ENCODE measurements at places on chromosomes 4 and X.
A peak's percentile ranks its signal among the peaks of the same experiment; 100 is the strongest.

DNA sequence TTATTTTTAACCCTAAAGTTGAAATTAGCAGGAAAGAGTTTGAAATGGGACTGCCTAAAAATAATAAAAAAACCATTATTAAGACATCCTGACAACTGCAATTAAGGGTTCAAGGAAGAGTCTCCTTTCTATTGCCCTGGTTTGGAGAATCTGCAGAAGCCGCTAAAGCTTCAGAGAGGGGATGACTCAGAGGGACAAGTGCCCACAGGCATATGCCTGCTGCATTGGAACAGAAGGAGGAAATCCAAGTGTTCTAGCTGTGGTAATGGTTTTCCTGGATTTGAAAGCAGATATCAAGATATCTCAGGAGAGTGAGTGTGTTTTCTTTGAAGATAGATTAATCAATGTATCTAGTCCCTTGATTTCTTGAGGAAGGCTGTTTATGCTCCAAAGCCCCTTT, 235.1 kb upstream of the TAPT1 start:
- no peak for DNase-seq

DNA sequence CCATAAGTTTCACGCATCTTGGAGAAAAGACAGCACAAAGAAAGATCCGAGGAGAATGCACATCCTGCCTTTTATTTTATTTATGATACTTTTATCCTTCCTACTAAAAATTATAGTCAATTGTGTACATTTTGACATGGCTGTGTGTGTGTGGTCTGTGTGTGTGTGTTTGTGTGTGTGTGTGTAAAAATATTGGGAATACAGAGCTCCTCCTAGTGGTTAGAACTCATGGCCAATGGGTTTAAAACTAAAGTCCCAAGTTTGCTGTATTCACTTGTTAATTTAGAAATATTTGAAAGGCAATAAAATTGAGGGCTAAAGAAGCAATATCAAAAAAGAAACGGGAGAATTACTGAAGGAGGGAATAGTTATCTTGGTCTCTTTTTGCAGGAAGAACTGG, 47.5 kb downstream of the NKX6-1 start:
- DNase-seq: no peak

DNA sequence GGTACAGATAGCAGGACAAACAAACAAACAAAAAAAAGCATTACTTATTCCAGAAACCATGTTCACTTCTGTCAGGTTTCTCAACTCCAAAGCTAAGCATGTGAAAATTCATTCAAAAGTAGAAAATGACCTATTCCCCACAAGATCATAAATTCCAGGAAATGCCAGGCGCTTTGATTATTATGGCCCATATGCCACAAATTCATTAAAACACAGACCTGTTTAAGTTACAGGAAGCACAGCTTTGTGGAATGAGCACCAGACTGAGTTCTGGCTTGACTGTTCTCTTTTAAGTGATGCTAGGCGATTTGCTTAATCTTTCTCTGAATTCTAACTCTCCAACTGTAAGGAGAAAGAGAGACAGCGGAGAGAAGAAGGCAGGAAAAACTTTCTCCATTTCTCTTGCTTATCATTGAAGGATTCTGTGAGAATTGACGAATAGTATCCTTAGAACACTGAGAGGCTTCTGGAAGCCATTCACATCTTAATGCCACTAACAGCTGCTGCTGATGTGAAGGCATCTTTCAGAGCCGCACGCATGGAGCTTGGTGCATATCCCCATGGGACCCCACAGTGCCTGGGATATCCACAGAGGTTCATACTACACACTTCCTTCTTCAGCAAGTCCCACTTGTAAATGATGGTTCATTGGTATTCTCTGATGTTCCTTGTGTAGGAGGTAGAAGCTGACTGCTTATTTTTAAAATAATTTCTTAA, 138.0 kb downstream of the ZNF674 start:
- no peak for DNase-seq

DNA sequence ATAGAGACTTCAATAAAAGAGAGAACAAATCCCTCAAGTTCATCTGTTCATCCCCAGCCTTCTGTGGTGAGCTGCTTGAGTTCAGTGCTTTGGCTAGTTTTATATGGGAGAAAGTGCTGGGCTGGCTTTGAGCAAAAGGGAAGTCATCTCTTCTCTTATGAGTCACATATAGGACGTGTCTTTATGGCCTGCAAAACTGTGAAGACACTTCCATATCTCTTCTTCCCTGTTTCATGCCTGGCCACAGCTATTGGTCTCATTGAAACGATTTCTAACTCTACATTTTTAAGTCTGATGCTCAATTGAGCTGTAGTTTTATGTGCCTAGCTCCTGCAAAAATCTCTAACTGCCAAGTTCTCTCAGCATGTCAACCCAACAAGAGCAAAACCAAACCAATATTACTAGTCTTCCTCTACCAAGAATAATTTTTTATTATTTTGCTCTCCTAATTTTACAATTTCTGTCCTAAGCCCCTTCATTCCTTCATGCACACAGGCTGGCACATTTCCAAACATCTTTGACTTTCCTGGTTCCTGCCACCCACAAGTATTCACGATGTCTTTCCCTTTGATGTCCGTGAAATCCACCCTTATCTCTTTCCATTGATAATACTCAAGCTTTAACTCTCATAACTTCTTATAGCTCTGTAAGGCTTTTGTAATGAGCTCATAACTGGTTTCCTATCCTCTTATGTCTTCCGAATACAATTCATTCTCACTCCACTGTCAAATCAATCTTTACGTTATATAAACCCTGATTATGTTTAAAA, 165.3 kb downstream of the BTC start:
- DNase-seq: no peak

GRCh38 chr4:162700815-162701361, 465.8 kb downstream of the NAF1 start:
- DNase-seq: no peak

- DNase-seq: no peak
Measured at GRCh38 chr4:175536852-175537453, 275.1 kb downstream of the GPM6A start.

DNA sequence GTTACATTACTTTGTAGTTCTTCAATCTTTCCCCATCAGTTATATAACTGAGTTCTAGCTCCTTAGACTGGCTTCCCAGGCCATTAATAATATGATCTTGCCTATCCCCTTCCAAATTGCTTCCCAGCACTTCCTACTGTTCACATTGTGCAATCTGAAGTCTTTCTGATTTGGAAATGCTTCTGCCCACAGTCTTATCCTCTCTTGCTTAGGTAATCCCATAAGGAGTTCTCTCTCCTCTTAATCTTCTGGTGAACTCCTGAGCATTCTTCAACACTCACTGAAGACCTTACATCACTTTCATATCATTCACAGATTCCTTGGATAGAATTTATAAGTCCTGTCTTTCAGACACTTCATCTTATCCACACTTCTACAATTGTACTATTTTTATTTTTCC, 132.7 kb upstream of the TTC29 start:
- DNase-seq: no peak

DNA sequence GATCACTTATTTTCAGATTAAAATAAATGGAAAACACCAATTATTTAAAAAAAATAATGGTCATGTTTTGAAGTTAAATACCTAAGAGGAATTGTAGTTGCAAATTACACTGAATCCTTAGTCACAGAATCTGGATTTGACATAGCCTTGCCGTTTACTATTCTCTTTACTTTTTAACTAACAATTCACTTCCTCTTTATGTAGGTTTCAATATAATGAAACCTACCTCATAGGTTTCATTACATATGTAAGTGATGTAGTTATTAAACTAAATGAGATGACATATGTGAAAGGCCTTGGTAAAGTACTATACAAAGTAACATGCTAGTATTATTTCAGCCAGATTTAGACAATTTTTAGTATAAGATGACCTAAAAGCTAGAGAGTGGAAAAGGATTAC, 6.5 kb downstream of the SPP1 start:
- DNase-seq: no peak

GRCh38 chr4:101527188-101527587, 179.9 kb upstream of the PPP3CA start:
- peak; percentile 71 for DNase-seq

DNA sequence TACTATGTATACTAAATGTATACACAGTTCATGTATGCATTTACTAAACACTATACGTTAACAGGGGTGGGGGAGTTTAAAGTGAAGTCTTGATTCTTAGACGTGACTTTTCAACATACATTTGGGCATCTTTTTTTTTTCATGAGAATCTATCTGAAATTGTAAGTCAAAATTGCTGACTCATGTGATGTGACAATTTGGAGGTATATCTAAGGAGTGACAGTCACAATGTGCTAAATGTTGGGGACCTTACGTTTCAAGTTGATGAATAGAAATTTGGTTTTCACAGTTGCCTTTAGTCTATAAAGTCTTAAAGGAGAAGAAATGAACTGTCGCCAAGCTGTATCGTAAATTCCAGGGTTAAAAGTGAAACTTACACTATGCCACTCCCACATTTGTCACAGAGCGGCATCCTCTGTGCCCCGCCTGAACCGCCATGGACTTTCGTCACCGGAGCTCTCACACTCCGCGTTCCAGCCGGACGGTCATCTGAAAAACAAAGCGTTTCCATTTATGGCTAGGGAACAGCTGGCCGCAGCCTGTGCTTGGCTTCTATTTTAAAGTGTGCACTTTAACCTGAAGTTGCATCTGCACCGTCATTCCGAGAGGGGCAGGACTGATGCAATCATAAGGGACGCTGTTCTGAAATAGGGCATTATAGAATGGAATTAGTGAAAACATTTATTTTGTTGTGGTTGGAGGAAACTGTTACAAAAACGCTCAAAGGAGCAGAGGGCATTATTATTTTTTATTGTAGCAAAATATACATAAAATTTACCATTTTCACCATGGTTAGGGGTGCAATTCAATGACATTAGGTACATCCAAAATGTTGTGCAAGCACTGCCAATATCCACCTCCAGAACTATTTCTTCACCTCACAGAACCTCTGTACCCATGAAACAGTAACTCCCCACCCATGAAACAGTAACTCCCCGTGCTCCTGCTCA, 30.9 kb downstream of the PDLIM3 start:
- no peak for DNase-seq

DNA sequence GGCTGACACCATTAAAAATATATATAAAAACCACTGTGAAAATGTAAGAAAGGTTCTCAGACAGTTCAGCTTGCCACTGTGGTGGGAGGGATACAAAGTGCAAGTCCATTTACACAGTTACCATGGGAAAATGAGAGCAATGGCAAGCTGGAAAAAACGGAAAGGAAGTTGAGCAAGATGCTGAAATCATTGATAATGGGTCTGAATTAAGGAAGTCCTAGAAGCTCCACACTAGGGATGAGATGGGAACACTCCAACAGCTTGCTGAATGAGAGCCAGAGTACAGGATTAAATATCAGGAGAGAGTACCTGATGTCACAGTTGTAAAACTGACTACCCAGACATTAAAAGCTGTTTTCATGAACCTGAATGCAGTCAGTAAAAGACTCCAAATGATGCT, 218.6 kb downstream of the PRDM5 start:
- no peak for DNase-seq

- DNase-seq: no peak
Measured at GRCh38 chr4:176191974-176192373, 3.4 kb downstream of the SPATA4 start.

DNA sequence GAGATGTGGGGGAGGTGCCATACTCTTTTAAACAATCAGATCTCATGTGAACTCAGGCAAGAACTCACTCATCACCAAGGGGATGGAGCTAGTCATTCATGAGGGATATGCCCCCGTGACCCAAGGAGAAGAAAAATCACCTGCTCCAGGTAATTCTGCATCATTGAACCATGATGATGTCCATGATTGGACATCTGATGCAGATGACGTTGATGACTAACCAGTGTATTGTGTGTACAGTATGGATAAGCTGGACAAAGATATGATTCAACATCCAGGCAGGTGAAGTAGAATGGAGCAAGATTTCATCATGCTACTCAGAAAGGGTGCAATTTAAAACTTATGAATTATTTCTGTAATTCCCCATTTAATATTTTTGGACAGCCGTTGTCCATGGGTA, 286.4 kb upstream of the SMIM31 start:
- DNase-seq: no peak

DNA sequence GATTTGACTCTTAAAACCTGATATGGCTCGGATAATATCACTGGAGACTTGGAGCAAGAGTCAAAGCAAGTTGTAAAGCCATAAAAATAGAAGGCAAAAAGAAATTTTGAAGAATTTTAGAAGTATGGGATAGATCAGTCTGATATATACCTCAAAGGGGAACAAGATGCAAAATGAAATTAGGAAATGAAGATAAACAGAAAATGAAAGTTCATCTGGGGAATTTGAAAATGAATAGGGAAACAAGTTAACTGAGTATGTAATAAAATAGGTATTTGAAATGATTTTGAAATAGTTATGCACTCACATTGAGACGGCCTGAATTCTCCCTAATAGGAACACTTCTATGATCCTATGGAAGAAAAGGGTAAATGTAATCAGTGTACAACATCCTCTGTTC, 5.7 kb downstream of the CYP2U1 start:
- DNase-seq: no peak

DNA sequence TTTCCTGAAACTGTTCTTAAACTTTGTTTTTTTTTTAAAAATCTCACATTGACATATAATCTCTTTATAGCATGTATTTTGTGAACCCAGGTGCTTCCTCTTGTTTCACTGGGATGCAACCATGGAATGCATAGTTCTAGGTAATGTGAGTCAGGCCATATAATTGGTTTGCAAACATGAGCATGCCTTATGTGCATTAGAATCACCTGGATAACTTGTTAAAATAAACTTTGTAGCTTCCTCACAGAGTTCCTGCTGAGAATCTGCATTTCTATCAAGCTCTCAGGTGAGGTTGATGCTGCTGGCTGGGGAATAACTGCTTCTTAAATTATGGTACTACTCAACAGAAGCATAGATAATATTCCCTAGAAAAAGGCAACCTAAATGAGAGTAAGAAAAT, 940.3 kb upstream of the LCORL start:
- no peak for DNase-seq

DNA sequence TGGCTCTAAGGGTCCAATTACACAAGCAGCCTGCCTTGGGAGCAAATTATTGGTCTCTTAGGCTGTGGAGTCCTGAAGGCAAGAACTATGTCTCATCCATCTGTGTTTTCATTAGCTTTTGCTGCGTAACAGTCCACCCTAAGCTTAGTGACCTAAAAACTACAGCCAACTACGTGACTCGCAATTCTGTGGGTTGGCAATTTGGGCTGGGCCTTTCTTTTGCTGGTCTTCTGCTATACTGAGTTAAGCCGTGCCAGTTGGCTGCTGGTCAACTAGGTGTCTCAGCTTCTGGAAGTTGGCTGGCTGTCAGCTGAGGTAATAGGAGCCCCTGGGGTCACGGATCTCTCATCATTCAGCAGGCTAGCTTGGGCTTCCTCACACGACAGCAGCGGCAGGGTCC, 205.6 kb upstream of the S100G start:
- DNase-seq: no peak
